ENCODE measurements at places on chromosomes 6 and 20.

DNA sequence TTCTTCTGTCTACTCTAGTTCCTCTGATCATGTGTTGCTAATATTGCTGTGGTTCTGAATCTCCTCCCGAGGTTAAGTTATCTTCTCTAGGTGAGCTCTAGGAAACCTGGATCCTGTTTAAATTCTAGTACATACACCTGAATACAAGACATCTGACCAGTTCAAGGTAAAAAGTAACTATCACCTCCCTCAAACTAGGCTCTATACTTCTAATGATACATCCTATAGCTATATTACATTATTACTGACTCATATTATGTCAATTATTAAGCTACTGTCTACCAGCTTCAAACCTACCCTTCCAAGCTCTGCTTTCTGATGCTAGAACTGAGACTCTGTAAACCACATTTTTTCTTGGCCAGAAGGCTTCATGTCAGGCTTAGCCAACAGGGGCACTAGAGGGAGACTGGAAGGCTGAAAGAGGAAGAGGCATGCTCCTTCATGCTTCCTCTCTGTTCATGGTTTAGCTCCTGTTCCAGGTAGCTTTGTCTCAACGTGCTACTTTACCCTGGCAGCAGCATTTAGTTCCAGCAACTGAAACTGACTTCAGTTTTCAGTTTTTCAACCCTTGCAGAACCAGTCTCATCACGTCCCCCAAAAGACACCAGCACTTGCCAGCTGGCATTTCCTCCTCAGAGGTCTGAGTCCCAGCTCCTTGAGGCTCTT, 148.4 kb upstream of the TOP1 start:
- DNase-seq = no peak

- DNase-seq = no peak
Measured at GRCh38 chr6:79280756-79281155, 46.3 kb upstream of the HMGN3 start.

DNA sequence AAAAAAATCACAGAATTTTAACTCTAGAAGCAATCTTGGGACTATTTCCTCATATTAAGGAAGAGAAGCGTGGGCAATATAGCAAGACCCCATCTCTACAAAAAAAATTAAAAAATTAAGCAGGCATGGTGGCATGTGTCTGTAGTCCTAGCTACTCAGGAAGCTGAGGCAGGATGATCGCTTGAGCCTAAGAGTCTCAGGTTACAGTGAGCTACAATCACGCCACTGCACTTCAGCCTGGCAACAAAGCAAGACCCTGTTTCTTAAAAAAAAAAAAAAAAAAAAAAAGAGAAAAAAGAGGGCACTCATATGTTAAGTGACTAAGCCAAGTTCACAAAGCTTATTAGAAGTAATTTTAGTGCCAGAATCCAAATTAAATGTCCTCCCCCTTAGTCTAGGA, 100.8 kb downstream of the SESN1 start:
- DNase-seq = no peak

GRCh38 chr6:137206577-137206976, 12.6 kb downstream of the IFNGR1 start:
- DNase-seq = no peak

GRCh38 chr20:18431206-18431605, 35.6 kb downstream of the DZANK1 start:
- no peak for DNase-seq

DNA sequence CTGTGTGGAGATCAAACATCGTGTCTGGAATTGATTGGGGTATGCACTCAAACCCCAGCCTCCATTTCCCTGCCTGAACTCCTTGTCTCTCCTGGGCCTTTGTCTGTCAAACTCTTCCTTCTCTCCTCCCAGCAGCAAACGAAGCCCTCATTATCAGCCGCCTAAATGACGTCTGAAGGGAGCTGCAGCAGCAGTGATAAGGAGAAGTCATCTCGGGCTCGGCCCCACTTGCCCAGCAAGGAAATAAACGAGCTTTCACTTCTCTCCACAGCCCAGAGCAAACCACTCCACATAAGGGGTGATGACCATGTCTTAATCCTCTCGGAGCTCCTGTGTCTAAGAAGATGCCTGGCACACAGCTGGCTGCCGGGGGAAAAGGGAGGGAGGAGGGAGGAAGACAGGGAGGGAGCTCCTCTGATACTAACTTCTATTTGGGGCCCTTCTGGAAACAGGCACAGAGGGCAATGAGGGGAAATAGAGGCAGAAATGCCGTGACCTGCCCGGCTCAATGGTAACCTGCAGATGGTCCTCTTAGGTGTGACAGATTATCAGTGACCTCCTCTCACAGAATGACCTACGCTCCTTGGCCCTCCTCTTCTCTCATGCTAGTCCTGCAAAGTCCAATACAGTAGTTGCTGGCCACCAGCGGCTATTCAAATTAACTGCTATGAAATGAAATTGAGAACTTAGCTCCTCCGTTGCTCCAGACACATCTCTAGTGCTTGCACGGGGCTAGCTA, 100.4 kb downstream of the PXDC1 start:
- no peak for DNase-seq

DNA sequence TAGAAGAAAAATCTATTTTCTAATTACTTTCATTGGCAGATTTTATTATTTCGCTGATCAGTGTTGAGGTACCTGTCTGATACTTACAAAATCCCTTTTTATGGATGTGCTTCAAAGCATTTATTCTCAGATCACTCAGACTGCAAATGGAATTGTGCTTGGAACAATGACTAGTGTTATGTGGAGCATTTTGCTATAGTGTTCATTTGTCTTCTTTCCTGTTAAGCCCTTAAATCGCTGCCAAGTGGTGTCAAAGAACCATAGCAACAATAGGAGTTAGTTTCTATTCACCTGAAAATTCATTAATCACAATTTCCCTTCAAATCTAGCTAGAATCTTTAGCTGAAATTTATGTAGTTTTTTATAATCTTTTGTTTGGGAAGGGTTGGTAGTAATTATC, 29.8 kb downstream of the SMPDL3A start:
- DNase-seq = no peak

Measured in AG09309 (cell line).